ENCODE measurements at places on chromosomes 5 and 9.

GRCh38 chr5:107518616-107519015, 152.1 kb downstream of the EFNA5 start:
- DNase-seq: no peak

GRCh38 chr5:39616131-39616530, 191.4 kb upstream of the DAB2 start:
- DNase-seq: no peak

GRCh38 chr5:65034813-65035209, 266.1 kb downstream of the CWC27 start:
- no peak for DNase-seq

DNA sequence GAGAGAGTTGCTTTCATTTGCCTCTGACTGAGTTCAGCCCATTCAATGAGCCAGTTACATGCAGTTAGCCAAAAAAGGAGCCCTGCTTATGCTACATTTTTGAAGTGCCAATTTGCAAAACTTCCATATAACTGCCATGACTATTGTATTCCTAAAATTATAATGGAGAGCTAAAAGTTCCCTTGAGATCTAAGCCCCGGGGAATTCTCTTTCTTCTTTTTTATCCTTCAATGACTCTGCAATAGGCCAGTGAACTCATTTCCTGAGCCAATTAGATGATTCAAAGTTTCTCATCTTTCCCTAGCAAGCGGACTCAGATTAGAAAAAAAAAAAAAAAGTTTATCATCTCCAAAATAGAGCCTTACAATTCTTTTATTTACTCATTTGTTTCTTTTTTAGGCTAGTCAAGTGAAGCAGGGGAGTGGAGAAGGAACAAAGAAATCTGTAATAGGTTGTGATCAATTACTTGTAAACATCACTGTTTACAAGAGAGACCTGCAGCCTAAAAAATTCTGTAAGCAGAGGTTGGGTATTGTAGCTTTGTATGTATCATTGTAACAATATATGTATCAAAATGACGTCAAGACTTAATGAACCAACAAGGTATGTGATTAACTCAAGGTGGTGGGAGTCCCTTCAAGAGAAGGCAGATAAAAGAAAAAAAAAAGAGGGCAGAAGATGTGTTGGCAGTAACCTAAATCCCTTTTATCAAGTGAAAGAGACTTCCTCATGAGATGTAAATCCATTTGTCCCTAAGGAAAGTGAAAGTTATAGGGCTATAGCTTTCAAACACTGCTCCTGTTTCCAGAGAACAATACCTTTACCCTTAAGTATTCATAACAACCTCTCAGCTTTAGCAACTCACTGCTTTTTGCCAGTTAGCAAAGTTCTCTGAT, 48.7 kb upstream of the HOMER1 start:
- no peak for DNase-seq

GRCh38 chr5:125695996-125696655, 727.1 kb upstream of the GRAMD2B start:
- no peak for DNase-seq
